Pancreas (tissue), 10 donors: ENCODE measurements at places on chromosomes 11 and 22.

DNA sequence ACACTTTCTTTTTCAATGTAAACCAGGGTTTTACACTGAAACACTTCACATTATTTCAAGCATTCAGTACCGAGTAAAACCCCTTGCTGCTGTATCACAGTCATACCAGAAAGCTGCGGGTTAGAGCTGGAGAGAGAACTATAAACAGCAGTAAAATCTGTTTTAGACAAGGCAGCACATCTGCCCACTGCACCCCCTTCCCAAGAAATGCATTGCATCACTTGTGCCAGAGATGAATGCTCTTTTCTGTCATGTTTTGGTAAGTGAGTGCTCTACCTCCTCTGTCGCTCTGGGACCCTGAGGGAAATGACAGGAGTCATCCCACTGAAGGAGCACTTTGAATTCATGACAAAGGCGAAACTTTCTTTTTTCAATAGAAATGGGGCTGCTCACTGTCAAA is 107.2 kb downstream of the MAML2 start:
- DNase-seq, result no peak

DNA sequence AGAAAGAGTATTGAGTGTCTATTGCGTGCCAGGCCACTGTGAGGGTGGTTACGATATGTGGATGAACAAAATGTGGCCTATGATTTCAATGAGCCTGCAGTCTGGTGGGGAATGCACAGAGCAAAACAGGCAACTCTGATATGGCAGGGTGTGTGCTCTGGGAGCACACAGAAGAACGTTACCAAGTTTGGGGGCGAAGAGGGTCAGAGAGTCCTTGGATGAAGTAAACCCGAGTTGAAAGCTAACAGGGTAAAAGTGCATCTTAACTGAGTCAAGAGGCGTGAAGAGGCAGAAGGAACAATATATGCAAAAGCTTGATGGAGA is 258 bp downstream of the CFAP68 start:
- DNase-seq, result no peak

GRCh38 chr11:6968816-6969215 is 42.6 kb downstream of the ZNF215 start:
- no peak for DNase-seq

GRCh38 chr22:23306438-23306921 is 126.2 kb downstream of the BCR start:
- DNase-seq, result no peak

GRCh38 chr11:2869561-2870427 is 15.8 kb downstream of the CDKN1C start:
- no peak for DNase-seq
